HCT116 (cell line): ENCODE measurements at places on chromosomes 7 and 10.

DNA sequence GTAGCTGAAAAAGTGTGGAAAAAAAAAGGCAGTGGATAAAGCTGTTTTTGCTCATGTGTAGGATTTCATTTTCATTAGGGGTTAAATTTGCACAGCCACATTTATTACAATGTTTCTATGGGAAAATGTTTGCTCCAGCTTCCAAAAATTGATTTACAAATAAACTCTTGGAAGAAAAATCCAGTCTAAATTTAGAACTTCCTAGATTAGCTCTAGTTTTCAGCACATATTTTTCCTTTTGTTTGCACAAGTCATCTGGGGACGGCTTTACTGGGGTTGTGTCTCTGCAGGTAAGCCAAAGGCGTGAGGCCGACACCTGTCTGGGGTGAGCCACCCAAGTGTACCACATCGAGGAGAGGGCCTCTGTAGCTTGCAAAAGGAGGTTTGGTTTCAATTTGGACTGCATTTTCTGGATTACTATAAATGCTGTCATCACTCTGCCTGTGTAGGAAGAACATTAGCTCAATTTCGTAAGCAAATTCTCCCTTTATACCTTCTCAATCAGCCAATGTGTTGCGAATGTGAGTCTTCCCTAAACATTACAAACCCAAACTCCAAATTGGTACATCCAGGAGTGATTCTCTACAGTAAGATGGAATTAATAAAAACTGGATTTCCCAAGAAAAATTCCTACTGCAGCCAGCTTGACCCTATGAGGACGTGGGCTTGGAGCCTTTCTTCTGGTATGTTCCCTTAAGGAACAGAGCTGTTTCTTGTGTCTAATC is 89.5 kb upstream of the ZNF438 start:
- no peak for DNase-seq

- DNase-seq: no peak
These were observed 10.2 kb upstream of the ST8SIA6 start for GRCh38 chr10:17464545-17464944.

GRCh38 chr10:109969760-109970346 is 37.9 kb upstream of the ADD3 start:
- no peak for DNase-seq

DNA sequence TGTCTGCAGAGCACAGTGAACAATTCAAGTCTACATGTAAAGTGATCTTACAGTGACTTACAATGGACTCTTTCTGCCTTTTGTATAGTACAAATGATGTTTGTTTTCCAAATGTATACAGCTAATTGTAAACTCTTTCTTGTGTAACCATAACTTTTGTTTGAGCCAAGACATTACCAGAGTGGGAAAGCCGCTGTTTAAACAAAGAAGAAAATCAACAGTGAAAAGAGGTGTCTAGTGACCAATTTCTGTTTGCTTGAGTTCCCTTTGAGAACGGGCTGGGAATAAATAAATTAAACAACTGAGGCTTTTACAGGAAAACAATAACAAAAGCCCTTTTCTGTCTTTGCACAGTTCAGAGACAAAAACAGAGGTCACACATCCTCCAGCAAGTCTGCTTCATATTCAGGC is 1163.4 kb downstream of the CNTNAP2 start:
- no peak for DNase-seq

DNA sequence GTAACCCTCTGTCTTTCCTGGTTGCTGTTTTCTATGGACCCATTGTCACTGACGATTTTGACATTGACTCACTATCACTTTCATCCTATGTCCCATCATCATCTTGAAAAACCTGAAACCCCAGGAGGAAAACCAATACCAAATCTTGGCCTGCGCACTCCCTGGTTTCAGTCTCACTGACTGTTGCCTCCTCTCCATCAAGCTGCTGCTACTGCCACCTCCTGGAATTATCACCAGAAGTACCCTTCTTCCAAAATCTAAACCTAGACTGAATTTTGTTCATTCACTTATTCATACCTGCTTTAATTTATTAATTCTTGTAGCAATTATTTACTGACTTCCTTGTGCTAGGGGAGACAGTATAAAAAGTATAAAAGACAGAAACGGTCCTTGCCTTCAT is 44.5 kb upstream of the ACBD5 start:
- peak; percentile 8 for DNase-seq

- DNase-seq: no peak
These were observed 35.2 kb downstream of the EEPD1 start for GRCh38 chr7:36188266-36188665.

GRCh38 chr10:96305019-96305418 is 785 bp downstream of the DNTT start:
- no peak for DNase-seq

DNA sequence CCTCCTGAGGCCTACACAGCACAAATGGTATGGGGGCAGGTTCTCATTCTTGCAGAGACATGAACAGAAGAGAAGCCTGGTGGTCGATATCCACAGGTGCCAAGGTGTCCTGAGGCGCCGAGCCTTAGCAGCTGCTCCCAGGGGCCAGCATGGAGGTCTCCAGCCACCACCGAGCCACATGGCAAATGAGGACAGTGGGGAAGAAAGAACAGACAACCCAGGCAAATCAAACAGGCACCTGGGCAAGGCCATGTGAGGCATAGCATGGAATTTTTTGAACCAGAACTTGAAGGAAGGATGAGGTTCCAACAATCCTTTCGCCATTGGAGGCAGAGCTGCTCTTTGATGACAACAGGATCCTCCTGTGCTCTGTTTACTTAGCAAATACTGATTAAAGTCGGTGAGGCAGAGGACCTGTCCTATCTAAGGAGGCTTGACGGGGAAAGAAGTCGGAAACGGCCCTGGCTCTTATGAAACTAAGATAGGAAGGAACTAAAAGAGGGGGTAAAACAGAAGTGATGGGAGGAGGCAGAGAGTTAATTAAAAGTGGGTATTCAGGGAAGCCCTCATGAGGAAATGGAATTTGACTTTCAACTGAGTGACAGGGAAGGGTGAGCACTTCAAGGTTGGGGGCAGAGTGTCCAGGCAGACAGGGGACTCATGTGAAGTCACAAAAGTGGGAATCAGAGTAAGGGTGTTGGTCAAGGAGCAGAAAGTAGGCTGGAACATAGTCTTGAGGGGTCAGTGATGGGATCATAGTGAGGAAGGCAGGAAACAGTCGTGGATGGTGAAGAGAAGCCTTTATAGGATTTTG is 8.6 kb upstream of the CALML3 start:
- no peak for DNase-seq

DNA sequence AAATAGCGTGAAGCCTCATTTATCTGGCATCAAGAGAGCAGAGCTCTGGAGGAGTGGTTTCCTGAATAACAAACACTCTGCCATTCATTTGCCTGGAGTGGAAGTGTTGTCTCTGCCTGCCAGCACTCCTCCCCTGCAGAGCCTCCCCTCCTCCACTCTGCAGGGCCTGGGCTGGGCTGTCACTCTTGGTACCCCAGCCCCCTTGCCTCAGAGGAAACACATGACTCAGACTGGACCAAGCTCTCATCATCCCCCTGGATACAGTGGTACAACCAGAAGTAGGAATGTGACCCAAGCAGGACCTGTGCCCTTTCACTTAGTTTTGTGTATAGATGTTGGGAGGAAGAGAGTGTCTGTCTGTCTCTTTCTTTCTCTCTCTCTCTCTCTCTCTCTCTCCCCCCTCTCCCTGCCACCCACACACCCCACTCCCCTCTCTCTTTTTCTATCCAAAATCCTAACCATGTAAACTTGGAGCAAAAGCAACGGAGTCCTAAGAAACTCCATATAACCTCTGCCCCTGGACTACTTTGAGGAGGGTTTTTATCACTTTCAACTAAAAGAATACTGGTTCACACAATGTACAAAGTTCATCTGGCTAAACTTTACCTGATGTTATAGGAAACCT is 43.9 kb downstream of the DOCK4 start:
- no peak for DNase-seq

- no peak for DNase-seq
These were observed 13.0 kb downstream of the EN2 start for GRCh38 chr7:155470686-155471638.

DNA sequence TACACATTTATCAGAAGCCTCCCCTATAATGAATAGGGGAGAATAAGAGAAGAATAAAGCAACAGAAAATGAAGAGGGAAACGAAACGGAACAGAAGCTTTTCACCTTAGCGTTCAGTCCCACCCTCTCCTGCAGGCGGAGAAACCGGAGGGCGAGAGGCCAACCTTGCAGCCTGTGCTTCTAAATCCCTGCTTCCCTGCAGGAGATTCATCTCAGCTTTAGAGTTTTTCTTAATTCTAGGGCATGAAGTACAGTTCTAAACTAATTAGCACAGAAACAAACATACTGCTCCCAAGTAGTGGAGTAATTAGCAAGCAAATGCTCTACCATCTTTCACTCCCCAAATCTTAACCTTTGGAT is 107.2 kb downstream of the CUBN start:
- DNase-seq: no peak

DNA sequence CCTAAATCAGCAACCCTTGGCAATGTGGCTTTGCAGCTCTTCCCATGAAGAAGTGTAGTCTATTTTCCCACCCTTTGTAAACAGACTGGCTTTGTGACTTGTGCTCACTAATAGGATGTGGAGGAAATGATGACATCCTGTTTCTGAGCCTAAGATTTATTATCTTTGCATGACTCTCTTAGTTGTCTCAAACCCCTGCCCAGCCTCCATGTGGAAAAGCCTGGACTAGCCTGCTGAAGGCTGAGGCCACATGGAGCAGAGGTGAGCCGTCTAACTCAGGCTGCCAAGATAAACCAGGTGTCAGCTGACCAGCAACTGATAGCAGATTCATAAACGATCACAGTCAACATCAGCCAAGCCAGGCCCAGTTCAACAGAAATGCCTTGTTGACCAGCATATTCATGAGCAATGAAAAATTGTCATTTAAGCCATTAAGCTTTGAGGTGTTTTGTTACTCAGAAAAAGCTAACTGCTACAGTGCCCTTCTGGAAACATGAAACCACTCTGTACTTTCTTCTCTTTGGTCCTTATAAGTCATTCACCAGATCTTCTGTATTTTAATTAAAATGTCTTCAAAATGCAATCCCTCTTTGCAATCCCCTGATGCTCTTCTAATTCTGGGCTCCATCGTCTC is 586.3 kb upstream of the ANKRD30A start:
- DNase-seq: no peak
